NCI-H1417 treated with DMSO at 0.1 percent for 48 hours (cell line): ENCODE measurements at places on chromosomes 11 and 22.

- DNase-seq, result no peak
Measured at GRCh38 chr22:27269751-27270543, 531.6 kb downstream of the MN1 start.

GRCh38 chr11:32886180-32886579 lies 6.4 kb upstream of the QSER1 start:
- DNase-seq, result no peak

- DNase-seq, result no peak
Measured at GRCh38 chr11:621838-622237, 2.9 kb downstream of the CDHR5 start.

DNA sequence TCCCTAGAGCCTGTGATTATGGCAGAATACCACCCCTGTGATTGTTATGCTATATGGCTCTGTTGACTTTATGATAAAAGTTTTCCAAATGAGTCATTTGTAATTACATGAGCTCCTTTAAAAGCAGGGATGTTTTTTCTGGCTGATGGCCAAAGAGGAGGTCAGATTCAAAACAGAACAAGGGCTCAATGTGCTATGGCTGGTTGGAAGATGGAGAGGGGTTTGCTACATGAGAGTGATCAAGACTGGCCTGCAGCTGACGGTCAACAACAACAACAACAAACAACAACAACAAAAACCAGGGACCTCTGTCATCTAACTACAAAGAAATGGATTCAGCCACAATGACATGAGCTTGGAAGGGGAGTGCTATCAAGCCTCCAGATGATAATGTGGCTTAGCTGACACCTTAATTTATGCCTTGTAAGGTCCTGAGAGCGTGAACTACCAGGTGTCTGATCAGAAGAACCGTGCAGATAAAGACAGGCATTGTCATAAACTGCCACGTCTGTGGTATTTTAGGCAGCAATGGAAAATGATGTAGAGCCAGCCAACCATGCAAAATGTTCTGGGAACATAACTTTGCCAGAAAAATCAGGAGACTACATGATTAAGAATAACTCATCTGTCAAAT lies 47.2 kb downstream of the PIWIL3 start:
- DNase-seq, result peak; percentile 35

GRCh38 chr11:77191823-77192495 lies 63.9 kb downstream of the MYO7A start:
- no peak for DNase-seq
